ENCODE measurements at places on chromosomes 16 and 17.

DNA sequence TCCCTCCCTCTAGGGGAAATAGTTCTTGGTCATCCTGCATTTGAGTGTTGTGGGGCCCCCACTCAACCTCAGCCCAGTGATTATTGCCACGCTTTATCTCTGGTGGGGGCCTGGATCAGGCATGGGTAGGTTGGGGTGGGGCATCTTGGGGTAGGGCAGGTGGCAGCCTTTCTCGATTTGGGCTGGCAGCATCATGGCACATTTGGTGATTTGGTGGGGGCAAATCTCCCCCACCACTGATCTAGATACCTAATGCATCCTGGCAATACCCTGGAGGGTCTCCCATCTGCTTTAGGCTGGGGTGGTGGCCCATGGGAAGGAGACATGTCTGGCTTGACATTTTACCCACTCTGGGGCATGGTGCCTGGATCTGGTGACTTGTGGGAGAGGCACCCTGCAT lies 40.2 kb downstream of the NLRP1 start:
- no peak for DNase-seq

DNA sequence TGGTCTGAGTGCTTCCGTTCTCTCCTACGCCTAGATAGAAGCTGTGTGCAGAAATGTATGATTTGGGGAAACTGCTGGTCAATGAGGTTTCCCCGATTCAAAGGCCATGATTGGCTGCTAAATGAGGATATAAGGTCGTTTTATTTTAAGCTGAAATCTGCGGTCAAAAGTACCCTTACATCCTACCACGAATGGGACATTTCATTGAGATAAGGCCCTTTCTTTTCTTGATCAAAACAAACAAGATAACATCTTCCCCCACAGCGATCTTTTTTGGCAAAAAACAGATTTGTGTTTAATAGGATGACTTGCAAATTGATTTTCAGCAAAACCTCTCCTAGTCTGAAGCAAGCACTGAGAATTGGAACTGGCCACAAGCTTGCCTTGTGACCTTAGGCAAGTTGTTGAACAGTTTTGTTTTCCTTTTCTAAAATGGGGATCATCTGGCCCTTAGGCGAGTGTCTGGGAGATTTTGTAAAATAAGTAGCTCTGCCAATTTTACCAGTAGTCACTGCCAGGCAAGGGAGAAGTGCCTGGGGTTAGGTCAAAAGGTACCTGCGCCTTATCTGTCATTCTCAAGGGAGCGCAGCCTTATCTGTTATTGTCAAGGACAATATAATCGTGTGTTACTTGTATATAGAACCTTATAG lies 635 bp downstream of the SCPEP1 start:
- no peak for DNase-seq

- DNase-seq, result peak; percentile 45
These were observed at the start of gene ADORA2B for GRCh38 chr17:15944759-15945526. ADORA2B (plus strand) TSS chr17:15945130; CDS start chr17:15945249, 119 bp downstream.

- peak; percentile 56 for DNase-seq
These were observed at the start of gene ACSF3 for GRCh38 chr16:89093602-89094251. ACSF3 (plus strand) TSS chr16:89093852; CDS start chr16:89100682, 6,830 bp downstream.

DNA sequence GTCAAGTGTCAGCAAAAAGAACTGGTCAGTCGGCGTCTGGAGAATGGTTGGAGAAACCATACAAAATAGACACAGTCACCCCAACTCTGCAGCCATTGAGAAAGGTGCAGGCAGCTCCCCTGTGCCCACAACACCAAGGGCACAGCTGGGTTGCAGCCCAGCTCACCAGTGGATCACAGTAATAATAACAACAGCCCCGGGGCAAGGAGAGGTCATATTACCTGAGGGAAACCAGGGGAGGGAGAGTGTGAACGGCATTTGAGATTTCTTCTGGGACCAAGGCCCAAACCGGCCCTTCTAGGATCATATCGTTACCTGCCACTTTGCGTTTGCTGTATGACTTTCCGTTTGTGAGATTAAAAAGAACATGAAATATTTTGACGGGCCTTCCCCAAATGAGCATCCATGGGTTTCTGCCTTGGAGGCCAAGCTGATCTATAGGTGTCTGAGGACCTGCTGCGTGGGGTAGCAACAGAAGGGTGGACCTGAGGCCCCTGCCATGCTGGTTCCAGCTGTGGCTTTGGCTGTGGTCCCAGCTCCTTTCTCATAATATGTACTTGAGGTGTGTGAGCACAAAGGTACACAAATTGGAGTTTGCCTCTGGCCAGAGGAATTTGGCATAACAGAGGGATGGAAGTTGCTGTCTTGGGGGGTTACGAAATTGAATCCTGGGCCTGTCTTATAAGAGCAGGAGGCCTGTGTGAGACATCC lies 154.6 kb downstream of the CMIP start:
- no peak for DNase-seq

DNA sequence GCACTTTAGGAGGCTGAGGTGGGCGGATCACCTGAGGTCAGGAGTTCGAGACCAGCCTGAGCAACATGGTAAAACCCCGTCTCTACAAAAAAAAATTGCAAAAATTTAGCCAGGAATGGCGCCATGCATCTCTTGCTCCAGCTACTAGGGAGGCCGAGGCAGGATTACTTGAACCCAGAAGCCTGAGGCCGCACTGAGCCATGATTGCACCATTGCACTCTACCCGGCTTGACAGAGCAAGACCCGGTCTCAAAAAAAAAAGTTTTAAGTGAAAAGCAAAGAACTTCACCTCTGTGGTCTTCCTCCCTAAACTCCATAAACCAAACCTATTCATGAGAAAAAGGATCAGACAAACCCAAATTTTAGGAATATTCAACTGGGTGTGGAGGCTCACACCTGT lies 7.0 kb downstream of the CD2BP2 start:
- DNase-seq, result no peak

GRCh38 chr16:70438585-70438968 lies 323 bp downstream of the ST3GAL2 start:
- DNase-seq, result no peak

DNA sequence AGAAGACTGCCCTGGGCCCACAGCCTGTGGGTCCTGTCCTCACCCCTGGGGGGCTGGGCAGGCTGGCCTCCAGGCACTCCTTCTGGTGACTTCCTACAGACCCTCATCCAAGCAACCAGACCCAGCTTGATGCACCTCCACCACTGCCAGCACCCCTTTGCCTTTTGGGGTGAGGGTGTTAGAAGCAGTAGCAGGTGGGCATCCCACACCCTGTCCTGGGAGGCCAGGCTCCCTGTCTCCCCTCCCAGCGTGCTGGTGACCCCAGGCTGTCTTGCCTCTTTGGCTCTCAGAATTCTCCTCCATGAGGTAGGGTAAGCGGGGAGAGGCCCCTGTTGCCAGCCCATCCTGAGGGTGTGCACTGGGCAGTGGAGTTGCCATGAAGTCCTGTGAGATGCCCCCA lies 33.4 kb downstream of the B9D1 start:
- DNase-seq, result no peak

DNA sequence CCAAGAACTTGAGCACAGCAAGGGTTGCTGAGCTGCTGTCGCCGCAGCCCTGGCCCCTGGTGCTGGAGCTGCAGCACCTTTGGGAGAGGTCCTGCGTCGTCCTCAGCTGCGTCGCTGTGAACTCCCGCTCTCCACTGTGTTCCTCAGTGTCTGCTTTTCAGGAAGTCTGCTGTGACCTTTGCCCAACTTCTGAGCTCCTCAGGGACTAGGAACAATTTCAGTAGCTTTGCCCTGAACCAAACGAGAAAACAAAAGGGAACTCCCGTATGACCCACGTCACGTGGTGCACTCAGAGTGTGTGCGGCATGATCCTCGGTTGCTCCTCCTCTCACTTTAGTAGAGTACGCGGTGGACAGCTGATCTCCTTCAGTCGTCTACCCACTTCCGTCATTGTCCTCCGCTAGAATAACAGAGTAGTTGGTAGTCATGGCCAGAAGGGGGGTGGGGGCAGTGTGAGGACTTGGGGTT lies 44.2 kb downstream of the WDR45B start:
- DNase-seq, result no peak

DNA sequence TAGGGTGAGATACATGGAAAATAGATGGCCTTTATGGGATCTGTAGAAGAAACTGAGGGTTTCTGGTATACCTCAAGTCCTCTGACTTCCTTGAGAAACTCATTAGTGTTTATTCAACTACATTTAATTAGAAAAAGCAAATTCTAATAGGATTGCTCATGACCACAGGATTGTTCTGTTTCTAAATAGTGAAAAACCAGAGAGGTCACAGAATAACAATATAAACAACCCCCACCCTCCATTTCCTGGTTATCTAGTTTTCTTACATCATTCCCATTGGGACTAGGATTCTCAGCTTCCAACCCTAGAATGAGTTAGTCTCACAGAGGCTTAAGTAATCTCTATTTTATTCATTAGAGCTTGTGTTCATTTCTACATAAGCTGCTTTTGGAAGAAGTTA lies 30.0 kb downstream of the SF3B3 start:
- DNase-seq, result no peak

- no peak for DNase-seq
These were observed 670 bp downstream of the RPS2 start for GRCh38 chr16:1963806-1964505.

DNA sequence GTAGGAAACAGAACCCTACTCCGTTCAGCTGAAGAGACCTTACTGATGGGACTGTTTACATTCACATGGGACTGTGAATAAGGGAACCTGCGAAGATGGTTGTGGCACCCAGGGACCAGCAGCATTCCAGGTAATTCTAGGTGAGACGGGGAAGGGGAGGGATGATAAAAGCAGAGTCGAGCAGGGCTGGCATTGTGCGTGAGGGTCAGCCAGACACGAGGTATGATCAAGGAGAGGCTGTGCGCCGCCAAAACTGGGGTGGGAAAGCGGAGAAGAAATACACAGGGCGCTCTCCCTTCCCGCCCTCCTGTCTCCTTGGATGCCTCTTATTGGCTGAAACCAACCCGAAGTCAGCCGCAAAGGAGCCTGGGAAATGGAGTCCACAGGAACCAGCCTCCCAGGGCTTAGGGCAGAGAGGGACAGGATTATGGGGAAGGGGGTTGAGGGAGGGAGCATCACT lies 38.4 kb upstream of the CSNK2A2 start:
- DNase-seq, result peak; percentile 64

- DNase-seq, result no peak
These were observed 22.1 kb downstream of the SLC7A6 start for GRCh38 chr16:68286153-68287074.

GRCh38 chr16:74756203-74756602 lies 18.4 kb downstream of the FA2H start:
- no peak for DNase-seq

DNA sequence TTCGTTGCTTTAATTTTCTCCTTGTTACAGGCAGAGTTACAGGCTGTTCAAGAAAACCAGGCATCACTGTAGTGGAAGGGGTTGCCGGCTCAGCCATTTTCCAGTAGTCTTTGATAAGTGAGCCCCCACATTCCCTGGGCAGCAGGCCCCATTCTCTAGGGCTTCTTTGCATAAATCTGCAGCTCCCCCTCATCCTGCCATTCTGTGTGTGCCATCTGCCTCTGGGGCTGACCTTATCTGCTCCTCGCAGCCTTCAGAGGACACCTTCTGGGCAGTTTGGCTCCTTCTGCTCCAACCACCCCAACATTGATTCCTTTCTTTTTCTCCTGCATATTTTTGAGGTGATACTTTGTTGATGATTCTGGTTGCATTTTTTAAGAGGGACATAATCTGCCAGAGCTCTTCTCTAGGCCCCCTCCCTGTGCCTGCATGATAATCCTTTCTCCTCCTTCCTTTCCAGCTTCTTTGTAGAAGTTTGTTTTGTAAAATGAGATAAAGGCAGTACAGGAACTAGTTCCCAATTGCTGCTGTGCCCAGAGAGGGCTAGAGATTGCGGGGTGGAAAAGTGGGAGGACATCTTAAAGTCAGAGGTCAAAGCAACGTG lies 17.1 kb downstream of the RND2 start:
- DNase-seq, result no peak

DNA sequence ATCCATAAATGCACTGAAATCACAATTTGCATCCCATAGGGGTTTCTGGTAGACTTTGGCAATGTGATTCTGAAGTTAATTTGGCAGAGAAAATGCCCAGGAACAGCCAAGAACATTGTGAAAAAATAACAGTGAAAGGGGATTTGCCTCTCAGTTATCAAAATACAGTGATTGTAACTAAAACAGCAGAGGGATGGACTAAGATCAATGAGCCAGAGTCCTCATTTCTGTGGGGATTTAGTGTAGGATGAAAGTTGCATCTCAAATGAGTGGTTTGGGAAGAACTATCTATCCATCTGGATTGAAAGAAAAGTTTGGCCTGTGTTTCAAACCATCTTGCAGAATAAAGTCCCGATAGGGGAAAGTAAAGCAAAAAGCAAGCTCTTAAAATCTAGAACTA lies 28.1 kb downstream of the MYBBP1A start:
- DNase-seq, result no peak

DNA sequence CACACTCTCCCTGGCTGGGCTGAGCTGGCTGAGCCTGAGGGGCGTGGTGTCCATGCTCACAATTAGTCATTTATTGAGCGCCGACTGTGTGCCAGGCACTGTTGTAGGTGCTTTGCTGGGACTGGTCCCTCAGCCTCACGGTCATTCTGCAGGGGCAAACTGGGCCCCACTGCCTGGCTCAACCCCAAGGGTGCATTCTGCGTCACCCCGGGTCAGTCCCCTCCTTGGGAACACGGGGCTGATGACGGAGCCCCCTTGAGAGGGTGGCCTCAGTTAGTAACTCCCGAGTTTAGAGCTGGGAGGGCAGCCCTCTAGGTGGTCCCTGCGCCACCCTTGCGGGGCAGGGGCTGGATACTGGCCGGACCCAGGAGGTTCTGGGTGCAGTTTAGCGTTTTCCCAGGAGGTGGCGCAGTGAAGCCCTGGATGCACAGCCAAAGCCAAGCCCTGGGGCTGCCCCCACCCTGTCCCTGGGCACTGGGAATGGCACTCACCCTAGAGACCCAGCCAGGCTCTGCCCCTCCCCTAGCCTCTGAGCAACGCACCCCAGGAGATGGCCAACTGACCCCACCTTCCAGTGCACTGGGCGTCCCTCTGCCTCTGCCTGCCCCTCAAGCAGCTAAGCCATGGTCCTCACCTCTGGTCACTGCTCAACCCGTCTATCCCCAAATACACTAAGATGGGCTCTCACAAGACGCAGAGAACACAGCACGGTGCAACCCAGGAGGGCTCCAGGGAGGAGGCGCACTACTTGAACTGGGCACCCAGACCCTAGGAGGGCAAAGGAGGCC lies 243.2 kb upstream of the GSE1 start:
- peak; percentile 22 for DNase-seq

DNA sequence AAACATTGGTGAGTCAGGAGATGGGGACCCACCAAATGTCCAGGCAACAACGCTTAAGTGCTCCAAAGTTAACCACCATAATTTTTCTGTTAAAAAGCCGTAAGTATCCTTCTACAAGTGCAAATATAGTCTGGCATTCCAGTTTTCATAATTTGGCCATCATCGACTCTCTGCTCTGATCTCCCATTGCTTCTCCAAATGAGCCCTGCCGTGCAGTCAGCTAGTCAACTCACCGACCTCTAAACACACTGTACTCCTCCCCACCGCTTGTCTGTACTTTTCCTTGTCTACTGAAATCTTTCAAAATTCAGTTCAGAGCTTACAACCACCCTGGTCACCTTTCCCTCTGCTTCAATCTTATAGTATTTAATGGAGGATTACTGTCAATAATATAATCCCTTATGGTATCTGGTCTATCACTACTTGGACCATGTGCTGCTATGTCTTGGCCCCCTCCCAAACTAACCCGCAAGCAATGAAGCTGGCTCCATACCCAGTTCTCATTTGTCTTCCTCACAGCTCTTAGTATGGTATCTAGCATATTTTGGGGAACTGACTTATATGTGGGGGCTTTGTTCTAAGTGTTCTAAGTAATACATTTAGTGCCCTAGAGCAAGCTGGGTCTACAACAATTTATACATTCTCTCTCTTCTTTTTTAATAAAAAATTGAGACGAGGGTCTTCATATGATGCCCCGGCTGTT lies 52.7 kb upstream of the SLC25A19 start:
- DNase-seq, result no peak

- no peak for DNase-seq
These were observed 14.1 kb downstream of the NUP88 start for GRCh38 chr17:5405400-5405799.
